ENCODE measurements at places on chromosomes 1 and 21.
A peak's percentile ranks its signal among the peaks of the same experiment; 100 is the strongest.

DNA sequence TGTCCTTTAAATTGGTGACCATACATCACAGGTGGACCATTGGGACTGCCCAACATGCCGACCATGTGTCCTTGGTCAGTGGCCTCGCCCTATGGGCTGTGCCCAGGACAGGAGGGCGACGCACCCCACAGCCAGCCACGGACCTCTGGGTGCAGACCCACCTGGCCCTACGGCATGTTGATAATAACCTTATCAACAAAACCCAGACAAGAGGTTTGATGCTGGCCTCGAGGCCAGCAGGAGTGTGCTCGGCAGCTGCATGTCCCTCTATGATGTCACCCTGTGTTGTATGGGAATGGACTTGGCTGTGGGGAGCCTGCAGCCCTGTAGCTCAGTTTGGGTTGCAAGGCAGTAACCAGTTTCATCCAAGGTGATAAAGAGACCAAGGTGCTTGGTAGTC, 32.1 kb downstream of the SLC37A1 start:
- DNase-seq, result no peak

DNA sequence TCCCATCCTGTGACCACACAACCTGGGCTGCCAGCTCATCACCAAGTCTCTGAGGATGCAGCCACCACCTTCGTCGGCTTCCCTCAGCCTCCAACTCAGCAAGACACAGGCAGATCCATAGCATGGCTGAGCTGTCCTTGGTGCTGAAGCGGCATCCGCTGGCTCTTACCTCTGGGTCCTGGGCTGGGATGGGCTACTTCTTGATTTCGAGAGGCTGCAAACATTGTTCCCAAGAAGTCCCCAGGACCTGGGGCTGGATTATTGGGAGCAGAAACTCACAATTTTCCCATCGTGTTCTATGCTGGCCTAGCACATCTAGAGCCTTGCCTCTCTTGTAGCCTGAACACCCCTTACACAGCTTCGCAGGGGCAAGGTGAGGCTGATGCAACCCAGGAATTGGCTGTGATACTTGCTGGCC, 24.9 kb upstream of the C1QA start:
- peak; percentile 29 for DNase-seq

- no peak for DNase-seq
Measured at GRCh38 chr1:12148958-12149790, 17.6 kb upstream of the TNFRSF1B start.

- no peak for DNase-seq
Measured at GRCh38 chr1:212124690-212125582, 89.4 kb downstream of the DTL start.

DNA sequence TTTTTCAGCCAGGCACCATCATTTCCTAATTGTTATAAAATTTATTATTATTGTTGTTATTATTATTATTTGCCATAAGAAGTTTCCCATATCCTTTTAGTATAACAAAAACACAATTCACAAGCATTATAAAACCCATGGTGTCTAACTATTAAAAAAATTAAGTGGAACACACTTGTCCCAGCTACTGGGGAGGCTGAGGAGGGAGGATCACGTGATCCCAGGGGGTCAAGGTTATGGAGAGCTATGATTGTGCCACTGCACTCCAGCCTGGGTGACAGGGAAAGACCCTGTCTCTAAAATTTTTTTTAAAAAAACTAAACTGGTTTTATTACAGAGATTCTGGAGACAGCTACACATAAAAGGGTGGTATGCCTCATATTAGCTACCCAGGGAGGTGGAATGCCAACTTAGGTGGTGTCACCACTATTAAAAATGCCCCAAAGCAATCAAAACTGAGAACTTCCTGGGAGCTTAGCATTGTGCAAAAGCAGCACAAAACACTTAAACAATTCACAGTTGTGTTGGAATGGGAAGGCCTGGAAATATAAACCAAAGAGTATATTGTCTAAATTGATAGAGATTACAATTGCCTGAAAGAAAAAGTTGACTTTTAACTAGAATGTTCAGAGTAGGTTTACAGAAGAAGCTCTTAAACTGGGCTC, 8.7 kb upstream of the RGS4 start:
- no peak for DNase-seq

DNA sequence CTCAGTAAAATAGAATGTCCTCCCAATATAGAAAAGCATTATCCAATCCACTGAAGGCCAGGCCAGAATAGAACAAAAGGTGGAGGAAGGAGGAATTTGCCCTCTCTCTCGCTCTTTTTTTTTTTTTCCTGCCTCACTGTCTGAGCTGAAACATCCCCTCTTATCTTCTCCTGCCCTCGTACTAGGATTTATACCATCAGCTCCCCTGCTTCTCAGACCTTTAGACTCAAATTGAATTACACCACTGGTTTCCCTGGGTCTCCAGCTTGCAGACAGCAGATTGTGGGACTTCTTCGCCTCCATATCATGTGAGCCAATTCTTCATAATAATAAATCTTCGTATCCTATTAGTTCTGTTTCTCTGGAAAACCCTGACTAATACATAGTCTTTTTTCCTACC, 4.9 kb upstream of the ZMYM6 start:
- DNase-seq, result peak; percentile 74

DNA sequence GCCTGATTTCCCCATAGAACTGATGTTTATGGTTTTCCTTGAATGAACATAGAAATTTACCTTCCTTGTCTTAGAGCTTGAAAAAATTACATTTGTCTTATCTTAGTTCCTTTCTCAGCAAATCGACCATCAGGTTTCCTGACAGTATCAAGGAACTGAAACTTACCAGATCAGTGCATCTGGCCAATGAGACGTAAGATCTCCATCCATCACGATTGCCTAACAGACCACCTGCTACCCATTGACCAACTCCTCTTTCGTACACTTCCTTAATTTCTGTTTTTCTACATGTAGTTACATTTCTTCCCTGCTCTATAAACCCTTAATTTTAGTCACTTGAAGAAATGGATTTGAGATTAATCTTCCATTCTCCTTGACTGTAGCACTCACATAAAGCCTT, 57.4 kb upstream of the TMPRSS15 start:
- DNase-seq, result no peak

GRCh38 chr1:12049616-12050015, 13.5 kb upstream of the TNFRSF8 start:
- no peak for DNase-seq

GRCh38 chr1:245684166-245684565, 529.4 kb downstream of the KIF26B start:
- no peak for DNase-seq

GRCh38 chr1:54325284-54325683, 80.9 kb downstream of the SSBP3 start:
- DNase-seq, result no peak

DNA sequence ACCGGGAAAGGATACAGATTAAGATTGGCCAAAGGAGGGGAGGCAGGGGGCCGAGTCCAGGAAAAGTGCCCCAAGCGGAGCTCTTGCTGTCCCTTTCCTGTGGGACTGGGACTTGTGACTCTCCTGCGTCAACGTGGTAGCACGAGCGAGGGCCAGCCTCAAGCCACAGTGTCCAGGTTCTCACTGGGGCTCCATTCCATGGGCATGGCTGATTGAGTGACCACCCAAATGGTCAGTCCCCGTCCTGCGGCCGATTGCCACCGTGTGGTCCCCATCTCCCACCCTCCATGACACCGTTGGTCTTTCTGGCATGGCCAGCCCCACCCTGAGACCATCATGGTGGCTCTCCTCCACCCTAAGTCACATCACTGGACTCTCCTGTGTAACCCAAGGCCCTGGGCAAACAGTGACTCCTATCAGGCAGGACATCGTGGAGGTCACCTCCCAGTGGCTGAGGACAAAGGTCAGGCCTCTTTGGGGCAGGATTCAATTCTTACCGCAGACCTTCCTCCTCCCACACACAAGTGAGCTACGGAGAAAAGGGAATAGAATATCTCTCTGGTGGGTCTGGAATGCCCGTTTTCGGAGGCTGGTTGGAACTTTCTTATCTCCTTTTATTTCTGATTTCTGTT, 8.9 kb upstream of the C1orf174 start:
- no peak for DNase-seq

DNA sequence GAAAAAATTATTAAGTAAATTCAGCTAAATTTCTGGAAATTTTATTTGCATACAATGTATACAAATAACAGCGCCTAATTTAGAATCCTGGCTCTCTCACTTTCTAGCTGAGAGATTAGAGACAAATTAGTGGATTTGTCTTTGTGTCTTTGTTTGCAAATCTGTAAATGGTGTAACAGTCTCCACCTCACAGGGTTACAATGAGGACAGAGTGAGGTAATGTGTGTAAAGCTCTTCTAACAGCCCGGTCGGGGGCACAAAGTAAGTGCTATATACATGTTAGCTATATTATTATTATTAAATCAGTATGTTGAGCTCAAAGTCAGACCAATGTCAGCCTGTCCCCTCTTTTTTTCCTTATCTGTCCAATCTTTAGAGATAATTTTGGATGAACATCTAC, 5.0 kb upstream of the ADAMTSL4 start:
- no peak for DNase-seq

GRCh38 chr1:2523891-2524609, 2.3 kb downstream of the PANK4 start:
- DNase-seq, result no peak

DNA sequence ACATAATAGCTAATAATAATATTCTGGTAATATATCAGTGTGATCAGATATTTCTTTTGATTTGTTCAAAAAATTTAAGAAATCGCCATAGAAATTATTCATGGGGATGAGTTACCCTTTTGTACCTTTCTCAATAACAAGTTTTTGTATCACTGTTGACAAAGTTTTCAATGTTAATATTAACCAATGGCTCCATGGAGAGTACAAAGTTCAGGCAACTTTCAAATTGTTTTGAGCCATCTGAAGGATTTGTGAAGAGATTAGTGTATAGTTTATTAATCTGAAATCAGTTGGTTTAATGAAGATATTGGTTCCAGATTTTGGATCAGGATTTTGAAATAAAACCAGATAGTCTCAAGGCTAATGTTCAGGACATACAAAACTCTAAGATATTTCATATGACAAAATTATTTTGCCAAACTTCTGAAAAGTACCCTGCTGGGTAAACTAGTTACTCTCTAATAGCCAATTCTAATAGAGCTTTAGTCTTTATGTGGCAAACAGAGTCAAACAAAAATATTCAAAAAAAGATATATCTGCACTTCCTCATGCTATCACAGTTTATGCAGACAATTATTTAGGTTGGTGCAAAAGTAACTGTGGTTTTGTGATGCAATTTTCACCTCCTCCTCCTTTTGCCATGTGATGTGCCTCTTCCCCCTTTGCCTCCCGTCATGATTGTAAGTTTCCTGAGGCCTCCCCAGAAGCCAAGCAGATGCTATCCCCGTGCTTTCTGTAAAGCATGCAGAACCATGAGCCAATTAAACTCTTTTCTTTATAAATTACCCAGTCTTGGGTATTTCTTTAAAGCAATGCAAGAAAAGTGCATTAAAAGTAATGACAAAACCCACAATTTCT, 1105.0 kb downstream of the PLA2G4A start:
- DNase-seq, result peak; percentile 41

DNA sequence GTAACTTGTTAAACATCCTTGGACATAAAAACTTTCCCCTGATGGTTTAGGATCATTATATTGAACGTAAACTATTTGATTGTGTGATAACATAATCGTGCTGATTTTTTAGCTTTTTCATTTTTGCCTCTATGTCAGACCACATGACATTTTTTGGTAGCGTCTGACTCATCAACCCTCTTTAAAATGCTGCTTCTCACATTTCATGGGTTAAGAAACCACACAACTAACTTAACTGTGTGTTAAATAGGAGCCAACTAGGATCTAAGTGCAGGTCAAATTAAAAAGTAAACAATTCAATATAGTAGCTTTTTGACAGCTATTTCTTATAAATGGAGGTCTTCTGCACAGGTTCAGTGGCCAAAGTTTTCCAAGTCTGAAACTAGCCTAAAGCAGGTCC, 9.8 kb downstream of the BTG3 start:
- DNase-seq, result no peak

GRCh38 chr1:164443836-164444235, 115.1 kb upstream of the PBX1 start:
- DNase-seq, result no peak

DNA sequence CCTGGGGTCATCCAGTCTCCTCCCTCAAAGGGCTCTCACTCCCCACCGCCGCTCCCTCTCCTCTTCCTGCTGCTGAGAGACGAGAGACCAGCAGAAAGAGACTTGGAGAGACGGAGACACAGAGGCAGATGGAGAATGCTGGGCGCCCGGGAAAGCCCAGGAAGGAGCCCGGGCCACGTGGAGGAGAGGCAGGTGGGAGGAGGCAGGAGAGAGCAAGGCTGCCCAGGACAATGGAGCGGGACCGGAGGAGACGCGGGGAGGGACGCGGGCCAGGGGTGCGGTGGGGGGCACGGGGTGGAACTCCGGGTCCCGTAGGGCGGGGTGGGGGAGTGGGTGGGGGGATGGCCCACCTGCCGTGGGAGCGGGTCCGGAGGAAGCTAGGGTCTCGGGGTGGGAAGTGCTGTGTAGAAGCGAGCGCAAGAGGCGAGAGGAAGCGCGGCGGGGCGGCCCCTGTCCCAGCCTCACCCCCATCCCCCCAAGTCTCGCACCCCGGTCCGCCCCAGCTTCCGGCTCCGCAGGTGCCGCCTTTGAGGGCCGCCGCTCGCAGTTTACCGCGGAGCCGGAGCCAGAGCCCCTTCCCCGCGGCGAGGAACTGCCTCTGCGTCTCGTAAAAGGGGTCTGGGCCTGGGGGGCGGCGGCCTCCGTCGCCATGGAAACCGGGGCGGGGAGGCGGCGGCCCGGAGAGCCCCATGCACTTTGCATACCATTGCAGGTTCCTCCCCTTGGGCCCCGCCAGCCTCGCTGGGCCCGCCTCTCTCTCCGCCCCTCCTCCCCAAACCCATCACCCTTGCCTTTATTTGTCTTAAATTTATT, 11.7 kb upstream of the EPHA2 start:
- peak; percentile 76 for DNase-seq

DNA sequence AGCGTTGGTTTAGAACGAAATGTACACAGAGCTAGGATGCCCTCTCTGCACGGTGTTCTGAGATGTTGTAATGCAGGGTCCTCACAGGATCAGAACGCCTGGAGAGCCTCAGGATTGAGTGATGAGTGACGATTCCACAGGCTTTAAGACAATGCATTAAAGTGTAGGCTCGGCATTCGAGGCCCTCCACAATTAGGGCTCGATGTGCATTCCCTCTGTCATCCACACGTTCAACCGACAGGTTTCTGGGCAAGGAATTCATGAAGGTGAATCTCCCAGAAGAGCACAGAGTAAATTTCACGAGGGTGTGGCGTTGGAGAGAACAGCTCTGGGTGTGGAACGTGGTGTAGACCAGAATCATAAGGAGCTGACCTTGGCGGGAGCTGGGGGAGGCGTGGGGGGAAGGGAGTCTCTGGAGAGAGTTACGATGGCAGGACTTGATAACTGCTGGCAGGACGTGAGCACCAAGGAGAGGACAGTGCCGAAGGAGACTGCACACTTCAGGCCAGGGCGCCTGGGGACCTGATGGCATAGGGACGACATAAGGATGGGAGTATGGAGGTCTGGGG, 51.0 kb upstream of the EFHD2 start:
- no peak for DNase-seq

- DNase-seq, result no peak
Measured at GRCh38 chr1:242602001-242602400, 77.5 kb upstream of the PLD5 start.

DNA sequence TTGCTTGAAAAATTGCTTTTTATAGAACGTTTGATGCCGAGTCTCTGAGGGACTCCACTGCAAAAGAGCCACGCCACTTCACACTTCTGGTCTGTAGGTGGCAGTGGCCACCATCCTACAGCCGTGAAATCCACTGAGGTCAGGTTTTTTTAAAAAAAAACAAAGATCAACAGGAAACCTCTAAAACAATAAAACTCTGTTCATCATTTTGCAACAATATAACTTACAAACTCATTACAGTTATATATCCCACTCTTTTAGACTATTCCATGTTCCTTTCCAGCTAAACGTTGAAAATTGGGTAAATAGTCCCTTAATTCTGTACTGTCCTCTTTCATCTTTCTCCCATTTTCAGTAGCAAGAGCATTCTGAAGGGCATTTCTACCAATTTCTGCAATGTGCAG, 64.6 kb upstream of the FMN2 start:
- DNase-seq, result peak; percentile 21
